ENCODE measurements at places on chromosomes 3 and 15. TPM values are rescaled to one million over a fixed set of nuclear protein-coding genes. Genes with fewer than 3 reads are reported as not detected.

CPLX3 gene
- total RNA-seq: 0.41 TPM

LRRN1 gene
- total RNA-seq: 0.28 TPM

SPATA12 gene
- total RNA-seq: not detected

GRCh38 chr3:195094191-195094921, 176.6 kb downstream of the XXYLT1 start:
- no peaks in the 10 kb centered on the region for H3K4me1 ChIP-seq
- H3K27me3 ChIP-seq: no peaks in the 10 kb centered on the region
- no peak for DNase-seq
- no peak overlapping the region for H3K27ac ChIP-seq
- H3K4me3 ChIP-seq: no peak overlapping the region

DNA sequence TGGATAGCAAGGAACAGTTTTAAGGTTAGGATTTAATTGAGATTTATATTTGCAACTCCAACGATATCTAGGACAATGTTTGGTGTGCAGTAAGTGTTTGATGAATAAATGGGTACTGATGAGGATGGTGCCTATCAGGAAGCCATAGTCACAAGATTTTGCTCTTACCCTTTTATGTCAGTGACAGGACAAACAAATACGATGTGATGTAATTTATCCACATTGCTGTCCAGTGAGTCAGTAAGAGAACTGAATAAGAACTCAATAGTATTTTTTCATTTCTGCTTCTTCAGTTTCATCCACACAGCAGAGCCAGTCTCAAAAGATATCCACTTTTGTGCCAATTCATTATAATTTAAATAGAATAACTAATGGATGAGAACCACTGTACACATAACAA, 18.5 kb downstream of the C3orf85 start:
- H3K4me3 ChIP-seq: no peak overlapping the region
- DNase-seq: no peak
- H3K36me3 ChIP-seq: no peaks in the 10 kb centered on the region
- H3K27me3 ChIP-seq: no peaks in the 10 kb centered on the region
- no peaks in the 10 kb centered on the region for H3K4me1 ChIP-seq

- H3K4me3 ChIP-seq: no peak overlapping the region
- no peaks in the 10 kb centered on the region for H3K36me3 ChIP-seq
- no peaks in the 10 kb centered on the region for H3K27me3 ChIP-seq
- DNase-seq: no peak
- no peak overlapping the region for H3K27ac ChIP-seq
- H3K4me1 ChIP-seq: no peaks in the 10 kb centered on the region
These were observed 50.6 kb downstream of the SERP1 start for GRCh38 chr3:150495563-150496168.

GRCh38 chr3:186668426-186668825, 2.6 kb downstream of the HRG start:
- no peak overlapping the region for H3K4me3 ChIP-seq
- no peaks in the 10 kb centered on the region for H3K4me1 ChIP-seq
- no peak for DNase-seq
- H3K27me3 ChIP-seq: peaks cover 12% of the 10 kb centered on the region
- no peaks in the 10 kb centered on the region for H3K36me3 ChIP-seq
- H3K27ac ChIP-seq: no peak overlapping the region

DNA sequence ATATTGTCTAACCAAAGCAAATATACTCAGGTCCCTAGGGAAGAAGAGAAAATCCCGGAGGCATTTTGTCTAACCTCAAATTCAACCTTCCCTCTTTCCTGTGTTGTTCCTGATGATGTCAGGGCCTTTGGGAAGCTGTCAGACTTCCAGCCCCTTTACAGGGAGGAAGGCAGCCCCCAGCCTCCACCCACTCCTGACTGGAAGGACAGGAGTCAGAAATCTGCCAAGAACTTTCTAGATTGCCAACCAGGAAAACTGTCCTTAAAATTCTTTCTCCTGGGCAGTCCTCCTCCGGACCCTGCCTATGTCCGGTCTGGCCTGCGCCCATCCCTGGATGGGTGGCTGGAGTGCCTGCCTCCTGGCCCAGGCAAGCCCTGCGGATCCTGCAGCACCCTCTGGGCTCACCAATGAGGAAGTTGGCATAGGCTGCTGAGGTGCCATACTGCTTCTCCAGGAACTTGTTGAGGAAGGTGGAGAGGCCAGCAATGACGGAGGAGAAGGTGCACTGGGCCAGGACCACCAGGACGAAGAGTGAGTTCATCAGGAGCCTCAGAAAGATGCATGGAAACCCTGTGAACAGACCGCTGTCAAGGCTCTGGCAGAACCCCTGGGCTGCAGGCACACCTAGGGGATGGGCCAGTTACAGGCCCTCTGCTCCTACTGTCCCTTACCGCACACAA, 52.6 kb upstream of the RAB6B start:
- H3K4me1 ChIP-seq: no peaks in the 10 kb centered on the region
- DNase-seq: peak; percentile 32
- H3K4me3 ChIP-seq: no peak overlapping the region

DNA sequence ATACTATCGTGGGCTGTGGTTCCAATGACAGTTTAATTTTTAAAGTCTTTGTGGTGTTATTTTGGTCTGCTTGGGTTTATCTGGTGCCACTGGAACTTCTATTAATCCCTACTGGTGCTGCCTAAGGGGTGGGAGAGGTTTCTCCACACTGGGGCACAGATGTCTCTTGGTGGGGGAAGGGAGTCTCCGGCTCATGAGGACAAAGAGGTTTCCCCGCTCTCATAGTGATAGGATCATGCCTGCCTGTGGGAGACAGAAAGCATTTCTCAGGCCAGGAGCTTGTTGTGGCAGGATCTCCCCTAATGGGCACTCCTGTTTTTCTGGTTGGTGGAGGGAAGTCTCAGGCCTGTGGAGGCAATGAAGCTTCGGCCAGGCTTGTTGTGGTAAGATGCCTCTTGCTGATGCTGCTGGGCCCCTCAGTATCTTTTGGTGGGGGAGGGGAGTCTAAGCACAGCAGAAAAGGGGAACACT, 84.3 kb upstream of the THRB start:
- H3K4me1 ChIP-seq: no peaks in the 10 kb centered on the region
- H3K36me3 ChIP-seq: no peaks in the 10 kb centered on the region
- no peaks in the 10 kb centered on the region for H3K27me3 ChIP-seq
- H3K4me3 ChIP-seq: no peak overlapping the region

- no peaks in the 10 kb centered on the region for H3K4me1 ChIP-seq
- H3K27me3 ChIP-seq: no peaks in the 10 kb centered on the region
- H3K27ac ChIP-seq: peak overlapping the region; percentile 67
- DNase-seq: no peak
These were observed 151.3 kb downstream of the XXYLT1 start for GRCh38 chr3:195119461-195120266.

GRCh38 chr15:65877749-65878148, 8.5 kb downstream of the RAB11A start:
- no peak overlapping the region for H3K27ac ChIP-seq
- no peaks in the 10 kb centered on the region for H3K4me1 ChIP-seq
- no peak overlapping the region for H3K4me3 ChIP-seq
- no peaks in the 10 kb centered on the region for H3K27me3 ChIP-seq
- no peak for DNase-seq
- H3K36me3 ChIP-seq: peaks cover 71% of the 10 kb centered on the region

DNA sequence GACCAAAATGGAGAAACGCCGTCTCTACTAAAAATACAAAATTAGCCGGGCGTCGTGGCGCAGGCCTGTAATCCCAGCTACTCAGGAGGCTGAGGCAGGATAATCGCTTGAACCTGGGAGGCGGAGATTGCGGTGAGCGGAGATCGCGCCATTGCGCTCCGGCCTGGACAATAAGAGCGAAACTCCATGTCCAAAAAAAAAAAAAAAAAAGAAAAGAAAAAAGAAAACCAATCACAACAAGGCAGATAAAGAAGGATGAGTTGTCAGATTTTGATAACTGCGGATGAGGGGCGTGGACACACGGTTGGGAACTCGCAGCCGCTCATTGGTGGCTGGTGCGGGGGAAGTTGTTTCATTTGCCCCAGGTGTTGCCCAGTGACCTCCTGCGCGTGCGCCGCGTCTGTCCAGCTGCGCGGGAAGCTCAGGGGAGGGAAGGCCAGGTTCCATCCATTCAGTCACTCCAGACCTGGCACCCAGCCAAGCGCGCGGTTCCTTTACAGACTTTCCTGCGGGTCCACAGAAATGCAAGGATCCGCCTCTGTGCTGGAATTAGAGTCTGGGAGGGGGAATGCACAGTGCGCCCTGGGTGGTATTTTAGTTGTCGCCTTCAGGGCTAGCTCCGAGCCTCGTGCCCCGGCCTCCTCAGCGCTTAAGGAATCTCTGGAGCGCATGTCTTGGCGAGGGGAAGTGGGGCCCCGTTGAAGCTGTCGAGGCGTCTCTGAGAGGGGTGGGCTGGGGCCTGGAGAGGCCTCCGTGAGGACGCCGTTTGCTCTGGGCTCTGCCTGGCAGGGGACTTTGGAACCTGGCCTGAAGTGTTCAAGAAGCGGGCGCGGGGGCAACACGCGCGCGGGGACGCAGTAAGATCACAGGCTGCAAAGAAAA, 708 bp upstream of the GCHFR start:
- H3K4me3 ChIP-seq: peak overlapping the region; percentile 32
- DNase-seq: peak; percentile 89
- no peaks in the 10 kb centered on the region for H3K4me1 ChIP-seq
- peaks cover 4% of the 10 kb centered on the region for H3K36me3 ChIP-seq
- no peaks in the 10 kb centered on the region for H3K27me3 ChIP-seq
- H3K27ac ChIP-seq: peak overlapping the region; percentile 80

DNA sequence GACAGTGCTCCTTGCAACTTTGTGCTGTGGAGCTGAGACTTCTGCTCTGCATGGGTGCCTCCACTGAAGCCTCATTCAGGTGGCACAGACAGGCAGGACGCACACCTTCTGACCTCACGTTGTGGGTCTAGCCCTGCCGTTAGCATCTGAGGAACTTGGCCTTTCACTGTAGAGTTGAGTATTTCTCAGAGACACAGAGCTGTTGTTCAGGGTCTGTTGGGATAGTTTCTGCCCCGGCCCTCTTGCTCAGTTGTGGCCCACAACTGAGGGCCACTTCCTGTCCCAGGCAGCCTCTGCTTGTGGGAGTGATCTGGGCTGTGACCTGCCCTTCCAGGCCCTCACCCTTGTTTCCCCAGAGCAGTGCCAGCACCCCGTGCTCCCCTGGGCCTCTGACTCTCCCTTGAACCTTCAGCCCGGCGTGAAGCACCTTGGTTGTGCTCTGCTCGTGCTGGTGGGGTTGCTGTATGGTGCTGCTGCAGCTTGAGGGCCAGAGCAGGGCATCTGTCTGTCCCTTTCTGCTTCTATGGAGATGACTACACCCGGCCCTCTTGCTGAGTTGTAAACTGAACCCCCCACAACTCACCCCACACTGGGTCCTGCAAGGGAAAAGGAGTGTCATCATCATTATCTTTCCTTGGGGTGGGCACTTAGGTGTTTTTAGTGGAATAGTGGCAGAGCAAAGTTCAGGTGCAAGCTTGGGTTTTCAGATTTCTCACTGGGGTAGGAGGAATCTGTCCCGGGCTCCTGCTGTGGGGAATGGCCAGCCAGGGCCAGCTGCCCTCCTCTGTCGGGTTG, 11.7 kb downstream of the BAHD1 start:
- DNase-seq: no peak
- H3K4me3 ChIP-seq: no peak overlapping the region
- no peaks in the 10 kb centered on the region for H3K36me3 ChIP-seq
- no peaks in the 10 kb centered on the region for H3K4me1 ChIP-seq
- no peak overlapping the region for H3K27ac ChIP-seq

DNA sequence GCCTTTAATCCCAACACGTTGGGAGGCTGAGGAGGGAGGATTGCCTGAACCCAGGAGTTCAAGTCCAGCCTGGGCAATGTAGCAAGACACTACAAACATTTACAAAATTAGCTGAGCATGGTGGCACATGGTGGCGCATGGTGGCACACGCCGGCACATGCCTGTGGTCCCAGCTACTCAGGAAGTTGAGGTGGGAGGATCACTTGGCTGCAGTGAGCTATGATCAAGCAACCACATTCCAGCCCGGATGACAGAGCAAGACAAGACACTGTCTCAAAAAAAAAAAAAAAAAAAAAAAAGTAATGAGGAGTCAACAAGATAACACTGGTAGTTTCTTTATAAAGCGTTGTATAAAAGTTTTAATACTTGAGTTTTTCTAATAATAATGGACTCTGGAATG, 10.1 kb downstream of the FEZF2 start:
- no peaks in the 10 kb centered on the region for H3K36me3 ChIP-seq
- H3K4me3 ChIP-seq: no peak overlapping the region
- H3K27me3 ChIP-seq: peaks cover 52% of the 10 kb centered on the region
- H3K4me1 ChIP-seq: peaks cover 7% of the 10 kb centered on the region
- DNase-seq: no peak

- peak; percentile 64 for DNase-seq
- no peak overlapping the region for H3K4me3 ChIP-seq
- H3K4me1 ChIP-seq: peaks cover 10% of the 10 kb centered on the region
- peak overlapping the region; percentile 61 for H3K27ac ChIP-seq
These were observed 16.8 kb upstream of the CCNDBP1 start for GRCh38 chr15:43168192-43169107.

- H3K27me3 ChIP-seq: no peaks in the 10 kb centered on the region
- H3K36me3 ChIP-seq: no peaks in the 10 kb centered on the region
- peaks cover 46% of the 10 kb centered on the region for H3K4me1 ChIP-seq
- H3K27ac ChIP-seq: peak overlapping the region; percentile 92
- peak overlapping the region; percentile 91 for H3K4me3 ChIP-seq
These were observed 498 bp upstream of the SEMA4B start for GRCh38 chr15:90200534-90201129.

GRCh38 chr3:61360297-61360965, 109.2 kb upstream of the FHIT start:
- no peaks in the 10 kb centered on the region for H3K36me3 ChIP-seq
- DNase-seq: no peak
- no peak overlapping the region for H3K4me3 ChIP-seq

- H3K36me3 ChIP-seq: no peaks in the 10 kb centered on the region
- H3K4me1 ChIP-seq: no peaks in the 10 kb centered on the region
- DNase-seq: no peak
- H3K4me3 ChIP-seq: no peak overlapping the region
- no peak overlapping the region for H3K27ac ChIP-seq
These were observed 41.7 kb upstream of the SPSB4 start for GRCh38 chr3:141009496-141009895.

DNA sequence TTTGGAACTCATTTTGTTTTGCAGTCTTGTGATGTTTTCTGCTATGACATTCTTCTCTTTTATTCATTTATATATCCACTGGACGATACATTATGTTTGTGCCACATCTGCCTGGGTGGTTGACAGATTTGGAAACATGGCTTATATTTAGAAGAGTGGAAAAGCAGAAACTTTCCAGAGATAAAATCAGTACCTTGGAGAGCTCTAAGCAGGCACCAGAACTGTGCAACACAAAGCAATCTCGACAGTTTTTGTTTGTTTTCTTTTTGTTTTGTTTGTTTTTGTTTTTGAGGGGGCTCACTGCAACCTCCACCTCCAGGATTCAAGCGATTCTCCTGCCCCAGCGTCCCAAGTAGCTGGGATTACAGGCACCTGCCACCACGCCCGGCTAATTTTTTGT, 45.5 kb downstream of the SYN2 start:
- DNase-seq: no peak
- no peaks in the 10 kb centered on the region for H3K36me3 ChIP-seq
- H3K4me1 ChIP-seq: no peaks in the 10 kb centered on the region
- no peaks in the 10 kb centered on the region for H3K27me3 ChIP-seq
- no peak overlapping the region for H3K27ac ChIP-seq
- no peak overlapping the region for H3K4me3 ChIP-seq

GRCh38 chr3:126540342-126540849, 16.4 kb downstream of the CHST13 start:
- peak; percentile 52 for DNase-seq
- H3K27ac ChIP-seq: no peak overlapping the region
- H3K4me3 ChIP-seq: no peak overlapping the region
- peaks cover 11% of the 10 kb centered on the region for H3K27me3 ChIP-seq

All from sigmoid colon (tissue), 7 donors.